ENCODE measurements at places on chromosomes 7 and 10. TPM values are rescaled to one million over a fixed set of nuclear protein-coding genes. Genes with fewer than 3 reads are reported as not detected.

HGF gene
- total RNA-seq = not detected

- no peak overlapping the region for H3K4me3 ChIP-seq
- peaks cover 6% of the 10 kb centered on the region for H3K36me3 ChIP-seq
- no peak overlapping the region for H3K27ac ChIP-seq
Measured at GRCh38 chr10:25501912-25502311, 327.1 kb downstream of the GPR158 start.

- no peak overlapping the region for H3K4me3 ChIP-seq
- H3K36me3 ChIP-seq = peaks cover 17% of the 10 kb centered on the region
- H3K27me3 ChIP-seq = no peaks in the 10 kb centered on the region
- H3K27ac ChIP-seq = peak overlapping the region; percentile 92
- DNase-seq = peak; percentile 49
- peaks cover 41% of the 10 kb centered on the region for H3K4me1 ChIP-seq
Measured at GRCh38 chr10:103758294-103758681, 97.1 kb downstream of the SH3PXD2A start.

DNA sequence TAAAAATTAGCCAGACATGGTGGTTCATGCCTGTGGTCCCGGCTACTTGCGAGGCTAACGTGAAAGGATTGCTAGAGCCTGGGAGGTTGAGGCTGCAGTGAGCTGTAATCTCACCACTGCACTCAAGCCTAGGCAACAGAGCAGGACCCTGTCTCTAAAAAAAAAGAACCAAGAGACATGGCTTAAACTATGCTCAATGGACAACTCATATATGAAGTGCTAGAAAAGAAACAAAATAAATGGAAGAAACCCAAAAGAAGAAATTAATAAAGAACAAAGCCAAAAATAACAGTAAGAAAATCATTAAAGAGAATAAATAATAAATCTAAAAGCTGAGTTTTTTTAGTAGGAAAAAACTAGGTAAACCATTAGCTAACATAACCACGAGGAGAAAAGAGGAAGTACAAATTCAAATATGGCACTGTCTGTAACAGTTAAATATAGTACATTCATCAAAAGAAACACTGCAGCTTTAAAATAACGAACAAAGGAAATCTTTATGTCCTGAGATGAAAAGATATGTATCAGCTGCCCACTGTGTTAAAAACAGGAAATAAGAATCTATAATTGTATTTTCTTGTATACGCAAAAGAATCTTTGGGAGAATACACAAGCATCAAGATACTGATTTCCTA, 48.7 kb downstream of the UPF2 start:
- H3K4me1 ChIP-seq = no peaks in the 10 kb centered on the region
- H3K4me3 ChIP-seq = no peak overlapping the region
- no peak for DNase-seq
- H3K27ac ChIP-seq = no peak overlapping the region
- H3K27me3 ChIP-seq = no peaks in the 10 kb centered on the region
- peaks cover 62% of the 10 kb centered on the region for H3K36me3 ChIP-seq

DNA sequence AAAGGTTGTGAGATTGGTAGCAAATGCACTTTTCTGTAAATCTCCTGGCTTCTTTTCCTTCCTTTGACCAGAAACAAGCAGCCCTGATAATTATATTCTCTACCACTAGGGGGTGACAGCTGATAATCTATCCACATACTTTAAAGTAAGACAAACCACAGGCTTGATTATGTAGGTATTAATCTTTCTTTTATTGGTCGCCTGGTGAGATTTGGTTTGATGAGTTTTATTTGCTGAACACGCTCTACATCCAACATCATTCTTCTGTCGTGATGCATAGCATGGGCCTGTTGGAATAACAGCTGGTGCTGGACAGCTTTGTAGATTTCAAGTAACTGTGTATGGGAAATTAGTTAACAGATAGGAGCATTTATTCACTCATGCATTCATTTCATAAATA, 63.5 kb downstream of the ZNF365 start:
- H3K27ac ChIP-seq = no peak overlapping the region
- DNase-seq = peak; percentile 64
- no peaks in the 10 kb centered on the region for H3K27me3 ChIP-seq

GRCh38 chr7:37449621-37450020, 957 bp upstream of the ELMO1 start:
- H3K27ac ChIP-seq = no peak overlapping the region
- H3K27me3 ChIP-seq = no peaks in the 10 kb centered on the region
- no peak for DNase-seq

DNA sequence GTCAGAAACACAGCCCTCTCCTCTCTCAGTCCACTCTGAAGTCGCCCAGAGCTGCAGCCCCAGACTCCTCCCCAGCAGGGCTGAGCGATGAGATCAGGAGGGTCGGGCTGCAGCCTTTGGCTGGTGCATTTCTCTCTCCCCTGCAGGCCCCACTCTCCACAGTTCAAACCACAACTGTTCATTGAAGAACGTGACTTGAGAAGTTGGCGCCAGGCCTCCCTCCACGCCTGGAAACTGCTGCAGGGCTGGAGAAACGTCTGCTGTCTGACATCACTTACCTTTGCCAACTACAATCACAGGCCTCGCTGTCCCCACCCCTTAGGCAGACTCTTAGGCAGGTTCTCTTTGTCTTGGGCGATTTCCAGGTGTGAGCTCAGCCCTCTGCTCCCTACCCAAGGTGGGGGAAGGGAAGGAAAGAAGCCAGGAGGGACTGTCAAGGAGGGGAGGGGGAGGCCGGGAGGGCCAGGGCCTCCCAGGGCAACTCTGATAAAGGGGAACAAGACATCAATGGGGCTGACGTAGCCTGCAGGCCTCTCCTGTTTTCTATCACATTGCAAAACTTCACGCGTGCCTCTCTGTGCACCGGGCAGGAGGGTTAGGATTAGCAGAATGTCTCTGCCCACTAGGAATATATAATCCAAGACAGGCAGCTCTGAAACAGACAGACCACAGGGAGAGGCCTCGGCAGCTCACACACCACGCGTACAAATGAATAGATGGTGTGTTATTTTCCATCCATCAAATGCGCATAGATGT, 32.7 kb downstream of the CALML5 start:
- H3K4me1 ChIP-seq = peaks cover 22% of the 10 kb centered on the region
- peak overlapping the region; percentile 78 for H3K27ac ChIP-seq
- H3K36me3 ChIP-seq = peaks cover 18% of the 10 kb centered on the region
- peak; percentile 91 for DNase-seq
- H3K27me3 ChIP-seq = no peaks in the 10 kb centered on the region
- H3K4me3 ChIP-seq = peak overlapping the region; percentile 43

TMEM130 gene
- total RNA-seq = not detected

RNF32 gene
- 3.6 TPM for total RNA-seq

CPN1 gene
- total RNA-seq = not detected

GRCh38 chr7:64544010-64544409, 18.9 kb downstream of the ZNF680 start:
- H3K4me1 ChIP-seq = peaks cover 6% of the 10 kb centered on the region
- no peaks in the 10 kb centered on the region for H3K27me3 ChIP-seq
- H3K4me3 ChIP-seq = no peak overlapping the region
- H3K36me3 ChIP-seq = peaks cover 30% of the 10 kb centered on the region
- no peak overlapping the region for H3K27ac ChIP-seq

DNA sequence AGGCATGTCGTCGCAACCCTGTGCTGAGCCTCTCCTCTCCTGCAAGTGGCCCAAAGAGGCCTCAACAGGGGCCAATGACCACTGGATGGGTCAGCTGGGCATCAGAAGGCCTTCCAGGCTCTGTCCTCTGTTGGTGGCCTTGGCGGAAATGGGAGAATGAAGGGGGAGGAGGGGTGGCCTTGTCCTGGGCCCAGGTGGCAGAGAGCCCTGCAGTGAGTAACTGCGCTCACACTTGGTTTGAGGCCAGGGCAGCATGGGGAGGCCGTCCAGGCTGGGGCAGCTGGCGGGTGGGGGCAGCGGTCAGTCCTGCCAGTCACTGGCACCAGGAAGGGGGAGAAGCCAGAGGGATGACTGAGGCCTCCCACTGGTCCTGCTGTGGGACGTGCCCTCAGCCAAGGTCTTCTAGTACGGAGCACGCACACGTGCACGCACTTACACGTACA, 59.8 kb downstream of the LHPP start:
- no peak overlapping the region for H3K4me3 ChIP-seq
- DNase-seq = no peak
- peaks cover 13% of the 10 kb centered on the region for H3K4me1 ChIP-seq
- no peak overlapping the region for H3K27ac ChIP-seq

DNA sequence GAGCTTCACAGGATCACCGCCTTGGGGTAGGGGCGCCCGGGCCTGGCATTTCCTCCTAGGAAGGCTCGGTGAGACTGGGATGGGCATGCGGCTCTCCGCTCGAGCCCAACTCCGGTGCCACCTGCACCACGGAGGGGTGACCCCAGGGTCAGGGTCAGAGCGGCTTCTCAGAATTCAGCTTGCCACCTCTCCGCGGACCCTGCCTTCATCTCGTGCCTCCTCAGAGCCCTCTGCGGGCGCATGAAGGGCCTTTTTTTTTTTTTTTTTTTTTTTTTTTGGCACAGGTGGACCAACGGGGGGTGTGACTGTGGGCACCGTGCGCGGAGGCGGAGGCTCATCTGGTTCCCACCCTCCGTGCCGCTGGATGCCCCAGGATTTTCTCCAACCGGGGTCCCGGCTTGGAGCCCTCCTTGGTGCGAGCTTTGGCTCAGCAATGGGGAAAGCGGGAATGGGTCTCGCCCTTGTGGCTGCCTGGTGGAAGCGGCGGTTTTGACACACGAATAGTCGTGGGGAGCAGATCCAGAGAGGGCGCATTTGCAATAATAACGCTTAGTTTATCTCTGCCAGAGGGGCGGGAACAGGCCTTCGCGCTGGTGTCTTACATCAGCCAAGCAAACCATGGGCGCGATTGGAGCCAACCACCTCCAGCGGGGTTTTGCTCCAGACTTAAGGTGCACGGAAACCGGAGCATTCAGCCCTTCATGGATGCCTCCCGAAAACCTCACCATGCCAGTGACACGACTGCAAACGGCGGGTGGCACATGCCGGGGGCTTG, 5.0 kb upstream of the TNRC18 start:
- H3K27ac ChIP-seq = peak overlapping the region; percentile 94
- peak overlapping the region; percentile 98 for H3K4me3 ChIP-seq
- DNase-seq = peak; percentile 85

- no peak for DNase-seq
- H3K36me3 ChIP-seq = peaks cover 71% of the 10 kb centered on the region
- H3K27me3 ChIP-seq = no peaks in the 10 kb centered on the region
- H3K4me3 ChIP-seq = no peak overlapping the region
- H3K27ac ChIP-seq = no peak overlapping the region
Measured at GRCh38 chr10:103096130-103096529, 96.9 kb downstream of the NT5C2 start.

COG5 gene
- total RNA-seq = 40.3 TPM

GRCh38 chr7:140564643-140565042, 76.0 kb downstream of the DENND2A start:
- no peak overlapping the region for H3K4me3 ChIP-seq
- DNase-seq = peak; percentile 62
- H3K27me3 ChIP-seq = no peaks in the 10 kb centered on the region
- peak overlapping the region; percentile 49 for H3K27ac ChIP-seq
- H3K4me1 ChIP-seq = peaks cover 35% of the 10 kb centered on the region

SNX8 gene
- 31.2 TPM for total RNA-seq

- H3K4me3 ChIP-seq = no peak overlapping the region
- no peak for DNase-seq
- H3K27me3 ChIP-seq = no peaks in the 10 kb centered on the region
- no peak overlapping the region for H3K27ac ChIP-seq
- H3K36me3 ChIP-seq = peaks cover 7% of the 10 kb centered on the region
Measured at GRCh38 chr7:129684777-129685176, 73.3 kb downstream of the NRF1 start.

SMO gene
- not detected for total RNA-seq

GRCh38 chr7:42107484-42108240, 129.3 kb downstream of the GLI3 start:
- H3K4me3 ChIP-seq = peak overlapping the region; percentile 41
- H3K36me3 ChIP-seq = peaks cover 27% of the 10 kb centered on the region
- H3K27me3 ChIP-seq = no peaks in the 10 kb centered on the region
- DNase-seq = peak; percentile 51
